ENCODE measurements at places on chromosomes 5 and 9. TPM values are rescaled to one million over a fixed set of nuclear protein-coding genes. Genes with fewer than 3 reads are reported as not detected.

The ZFAND5 gene
- total RNA-seq, result 188 TPM

- DNase-seq, result no peak
These were observed 135.6 kb downstream of the LIFR start for GRCh38 chr5:38420691-38421390.

GRCh38 chr5:147175516-147176097 lies 59.2 kb upstream of the STK32A start:
- DNase-seq, result no peak

GRCh38 chr5:432928-433791 lies 9.8 kb upstream of the EXOC3 start:
- no peak for DNase-seq

The CRHBP gene
- total RNA-seq, result 3.1 TPM

DNA sequence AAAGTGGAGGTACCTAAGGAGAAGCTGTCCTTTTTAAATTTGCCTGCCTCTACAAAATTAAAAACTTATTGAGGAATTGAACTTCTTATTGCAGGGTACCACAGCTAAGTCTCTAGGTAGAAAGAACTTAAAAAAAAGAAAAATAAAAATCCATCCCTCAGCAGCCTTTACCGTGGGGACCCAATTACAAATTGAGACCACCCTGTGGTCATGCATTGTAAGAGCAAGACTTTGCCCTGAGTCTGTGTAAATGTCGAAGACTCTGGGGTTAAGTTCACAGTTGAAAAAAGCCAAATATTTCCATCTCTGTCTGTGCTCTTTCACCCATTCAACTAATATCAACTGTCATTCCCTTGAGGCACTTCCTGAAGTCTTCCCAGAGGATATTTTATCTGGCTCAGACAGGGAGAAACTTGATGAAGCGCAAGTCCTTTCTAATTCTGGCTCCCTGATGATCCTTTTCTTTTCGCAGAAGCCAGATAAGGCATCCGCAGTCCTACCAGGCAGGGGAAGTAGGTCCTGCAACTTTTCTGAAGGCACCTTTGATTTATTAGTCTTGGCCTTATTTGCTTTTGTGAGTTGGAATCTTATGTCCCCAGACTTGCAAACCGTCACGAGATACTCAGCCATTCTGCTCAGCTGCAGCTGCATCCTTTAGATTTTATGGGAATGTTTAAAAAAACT lies 323.8 kb upstream of the WWC1 start:
- DNase-seq, result no peak

The SHOC1 gene
- total RNA-seq, result not detected

The SPATA31C1 gene
- total RNA-seq, result not detected

DNA sequence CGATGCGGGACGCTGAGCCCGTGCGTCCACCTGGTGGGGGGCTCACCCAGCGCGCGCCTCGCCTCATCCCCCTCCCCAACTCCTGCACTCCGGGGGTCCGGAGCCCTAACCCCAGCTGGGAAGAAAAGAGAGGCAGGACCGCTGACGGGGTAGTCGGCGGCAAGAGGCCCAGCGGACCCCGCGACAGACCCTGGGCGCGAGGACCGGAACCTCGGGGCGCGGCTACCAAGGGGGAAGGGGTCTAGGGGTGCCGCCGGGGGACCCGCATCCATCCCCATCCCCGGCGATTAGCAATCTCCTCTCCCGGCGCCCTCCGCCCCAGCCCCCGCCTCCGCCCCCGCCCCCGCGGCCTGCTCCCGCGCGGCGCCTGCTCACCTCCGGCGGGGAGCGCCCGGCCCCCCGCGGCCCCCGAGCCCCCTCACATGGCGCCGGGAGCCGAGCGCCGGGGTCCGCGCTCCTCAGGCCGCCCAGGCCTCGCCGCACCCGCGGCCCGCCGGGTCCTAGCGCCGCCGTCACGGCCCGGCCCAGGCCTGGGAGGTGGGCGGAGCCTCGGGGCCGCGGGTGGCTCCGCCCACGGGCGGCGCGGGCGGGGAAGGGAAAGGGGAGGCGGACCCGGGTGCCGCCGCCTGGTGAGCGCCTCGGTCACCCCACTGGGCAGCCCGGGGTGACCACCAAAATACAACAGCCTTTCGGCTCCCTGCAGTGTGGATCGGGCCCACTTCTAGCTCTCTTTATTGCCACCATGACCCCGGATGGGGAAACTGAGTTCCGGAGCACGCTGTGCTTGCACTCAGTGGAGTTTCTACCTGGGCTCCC lies at the start of gene ST6GALNAC6:
Gene ST6GALNAC6 (minus strand): TSS at position 476 of the 816 bp plus-strand sequence. CDS start 1,622 bp downstream, outside the sequence.
- DNase-seq, result peak; percentile 89

DNA sequence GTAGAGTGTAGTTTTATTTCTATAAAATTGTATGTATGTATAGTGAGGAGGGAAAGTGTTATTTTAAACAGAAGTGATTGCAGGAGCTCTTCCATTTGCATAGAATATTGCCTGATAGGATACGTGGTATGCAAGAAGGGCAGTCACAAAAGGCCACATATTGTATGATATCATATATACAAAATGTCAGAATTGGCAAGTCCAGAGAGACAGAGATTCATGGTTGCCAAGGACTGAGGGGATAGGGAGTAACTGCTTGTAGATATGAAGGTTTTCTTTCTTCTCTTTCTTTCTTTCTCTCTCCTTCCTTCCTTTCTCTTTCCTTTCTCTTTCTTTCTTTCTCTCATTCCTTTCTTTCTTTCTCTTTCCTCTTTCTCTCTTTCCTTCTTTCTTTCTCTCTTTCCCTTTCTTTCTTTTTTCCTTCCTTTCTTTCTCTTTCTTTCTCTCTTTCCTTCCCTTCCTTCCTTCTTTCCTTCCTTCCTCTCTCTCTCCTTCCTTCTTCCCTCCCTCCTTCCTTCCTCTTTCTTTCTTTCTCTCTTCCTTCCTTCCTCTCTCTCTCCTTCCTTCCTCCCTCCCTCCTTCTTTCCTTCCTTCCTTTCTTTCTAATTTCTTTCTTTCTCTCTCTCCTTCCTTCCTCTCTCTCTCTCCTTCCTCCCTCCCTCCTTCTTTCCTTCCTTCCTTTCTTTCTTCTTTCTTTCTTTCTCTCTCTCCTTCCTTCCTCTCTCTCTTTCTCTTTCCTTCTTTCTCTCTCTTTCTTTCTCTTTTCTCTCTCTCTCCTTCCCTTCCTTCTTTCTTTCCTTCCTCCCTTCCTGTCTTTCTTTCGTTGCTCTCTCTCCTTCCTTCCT lies 24.5 kb upstream of the WDR38 start:
- DNase-seq, result no peak

The AGXT2 gene
- not detected for total RNA-seq

- DNase-seq, result no peak
These were observed 6.9 kb upstream of the PFDN1 start for GRCh38 chr5:140309706-140310249.

- no peak for DNase-seq
These were observed 31.1 kb downstream of the PGGT1B start for GRCh38 chr5:115231598-115231997.

GRCh38 chr9:111559000-111559610 lies 34.1 kb downstream of the ZNF483 start:
- no peak for DNase-seq

The CARTPT gene
- total RNA-seq, result not detected

DNA sequence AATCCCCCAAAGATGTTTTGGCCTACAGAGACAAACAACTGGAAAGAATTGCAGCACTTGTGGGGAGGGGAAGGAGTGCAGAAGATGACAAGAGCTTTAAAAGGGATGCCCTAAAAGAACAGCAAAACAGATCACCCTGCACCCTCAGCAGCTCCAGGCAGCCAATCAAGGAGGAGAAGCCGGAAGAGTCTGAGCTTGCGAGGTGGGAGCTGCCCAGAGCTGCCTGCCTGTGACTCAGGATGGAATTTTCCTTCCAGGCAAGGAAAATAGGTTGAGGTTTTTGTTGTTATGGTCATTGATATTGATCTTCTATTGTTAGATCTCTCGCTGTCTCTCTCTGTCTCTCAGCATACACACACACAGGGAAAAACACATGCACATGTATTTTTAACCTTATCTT lies 70.3 kb upstream of the MAP1B start:
- no peak for DNase-seq

The CD180 gene
- total RNA-seq, result 0.48 TPM

DNA sequence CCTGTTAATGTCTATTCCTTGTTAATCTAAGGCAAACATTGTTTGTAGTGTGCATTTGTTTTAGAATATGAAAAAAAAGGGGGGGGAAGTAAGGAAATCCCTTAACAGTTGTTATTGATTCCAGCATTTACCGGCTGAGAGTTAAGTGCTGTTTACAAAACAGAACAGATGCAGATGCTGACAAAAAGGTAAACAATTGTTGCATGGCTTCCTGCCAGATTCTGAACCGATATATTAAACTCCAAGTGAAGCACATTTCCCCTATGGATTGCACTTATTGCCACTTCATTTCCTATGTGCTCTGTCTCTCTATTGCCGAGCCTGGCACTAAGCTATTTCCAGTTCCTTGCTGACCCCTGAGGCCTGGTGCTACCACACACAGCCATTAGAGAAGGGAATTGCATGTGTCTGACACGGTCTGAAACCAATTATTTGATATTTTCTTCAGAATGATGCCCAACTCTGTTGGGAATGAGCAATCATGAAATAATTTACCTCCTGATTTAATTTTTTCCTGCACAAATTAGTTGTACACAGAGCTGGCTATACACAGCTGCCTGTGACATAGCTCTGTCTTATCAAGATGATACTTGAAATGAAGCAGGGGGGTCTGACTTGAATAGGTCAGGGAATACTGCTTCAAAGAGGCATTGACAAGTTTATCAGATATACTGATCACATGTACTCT lies 109.8 kb downstream of the KIAA0825 start:
- DNase-seq, result no peak

DNA sequence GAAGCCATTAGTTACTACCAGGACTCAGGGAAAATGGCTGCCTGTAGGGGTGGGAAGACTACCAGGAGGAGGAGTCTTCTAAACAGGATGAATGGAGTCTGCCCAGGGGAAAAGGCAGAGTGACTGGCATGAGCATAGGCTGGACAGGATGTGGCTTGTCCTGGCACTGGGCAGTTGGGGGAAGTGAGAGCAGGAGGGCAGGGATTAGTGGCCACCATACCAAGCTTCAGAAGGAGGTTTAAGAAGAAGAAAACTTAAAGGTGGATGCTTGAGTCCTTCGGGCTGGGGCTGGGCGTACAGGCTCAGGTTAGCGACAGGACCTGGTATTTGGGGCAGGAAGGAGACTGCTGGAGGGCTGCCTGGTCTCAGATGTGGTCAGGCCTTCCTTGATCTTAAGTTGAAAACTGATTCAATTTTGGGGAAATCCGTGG lies 5.0 kb upstream of the NSD1 start:
- DNase-seq, result no peak

The ANKRD34B gene
- total RNA-seq, result not detected

DNA sequence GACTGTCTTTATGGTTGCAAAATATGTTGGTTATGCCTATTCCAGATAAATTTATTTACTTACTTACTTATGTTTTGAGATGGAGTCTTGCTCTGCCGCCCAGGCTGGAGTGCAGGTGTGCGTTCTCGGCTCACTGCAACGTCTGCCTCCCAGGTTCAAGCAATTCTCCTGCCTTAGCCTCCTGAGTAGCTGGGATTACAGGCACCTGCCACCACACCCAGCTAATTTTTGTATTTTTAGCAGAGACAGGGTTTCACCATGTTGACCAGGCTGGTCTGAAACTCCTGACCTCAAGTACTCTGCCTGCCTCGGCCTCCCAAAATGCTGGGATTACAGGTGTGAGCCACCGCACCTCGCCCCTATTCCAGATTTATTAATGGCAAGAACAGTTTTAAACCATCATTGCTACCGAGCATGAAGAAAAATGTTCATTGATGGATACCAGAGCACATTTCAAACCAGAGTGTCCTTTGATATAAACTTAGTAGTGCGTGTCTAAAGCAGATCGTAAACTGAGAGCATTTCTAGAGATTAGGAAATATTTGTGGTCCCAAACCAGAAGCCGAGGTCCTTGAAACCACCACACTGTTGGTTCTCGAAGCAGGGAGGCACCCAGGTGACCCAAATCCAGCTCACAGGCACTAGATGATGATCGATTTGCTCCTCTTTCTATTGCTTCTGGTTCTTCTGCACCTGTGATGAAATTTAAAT lies 85.2 kb downstream of the GRAMD2B start:
- DNase-seq, result no peak

The DDX4 gene
- total RNA-seq, result not detected

The TCF7 gene
- 2.2 TPM for total RNA-seq

DNA sequence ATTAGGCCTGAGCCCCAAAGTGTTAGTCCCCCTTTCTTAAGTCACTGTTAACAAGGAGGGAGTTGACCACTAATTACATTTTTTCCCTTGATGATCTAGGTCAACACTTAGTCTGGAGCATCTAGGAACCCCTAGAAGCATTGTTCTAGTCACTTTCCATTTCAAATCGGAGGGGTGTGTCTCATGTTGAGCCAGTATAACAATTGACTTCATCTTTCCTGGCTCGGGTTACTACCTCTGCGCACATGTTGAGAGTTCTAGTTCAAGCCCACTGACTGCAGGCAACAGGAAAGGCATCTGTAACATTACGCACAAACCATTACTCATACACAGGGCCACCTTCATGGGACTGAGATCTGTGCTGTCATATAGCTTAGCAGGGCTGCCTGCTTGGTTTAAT lies 164.9 kb downstream of the NTRK2 start:
- no peak for DNase-seq

DNA sequence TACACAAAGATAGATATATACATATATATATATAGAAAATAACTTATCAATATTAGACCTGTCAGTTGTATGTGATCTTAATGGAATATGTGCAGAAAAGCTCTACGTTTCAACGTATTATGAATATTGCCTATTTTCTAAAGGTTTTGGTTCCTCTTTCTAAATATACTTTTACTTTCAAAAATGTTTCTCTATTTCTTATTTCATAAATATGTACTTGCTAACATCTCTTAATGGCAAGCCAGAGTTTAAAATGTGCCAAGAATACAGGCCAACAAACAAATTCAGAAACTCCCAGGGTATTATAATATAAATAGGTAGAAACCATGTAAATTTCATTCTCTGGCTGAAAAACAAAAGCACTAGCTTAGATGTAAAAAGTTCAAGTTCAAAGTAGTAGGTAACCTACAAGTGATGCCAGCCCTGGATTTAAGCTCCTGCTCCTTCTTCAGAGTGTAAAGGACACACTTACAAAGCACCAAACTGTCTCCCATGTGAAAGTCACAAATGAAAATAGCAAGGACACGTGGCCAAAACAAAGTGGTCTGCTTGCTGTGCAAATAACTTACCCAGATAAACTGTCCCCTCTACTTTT lies 685.1 kb upstream of the DMAC1 start:
- no peak for DNase-seq

The ZNF883 gene
- total RNA-seq, result 2.4 TPM

DNA sequence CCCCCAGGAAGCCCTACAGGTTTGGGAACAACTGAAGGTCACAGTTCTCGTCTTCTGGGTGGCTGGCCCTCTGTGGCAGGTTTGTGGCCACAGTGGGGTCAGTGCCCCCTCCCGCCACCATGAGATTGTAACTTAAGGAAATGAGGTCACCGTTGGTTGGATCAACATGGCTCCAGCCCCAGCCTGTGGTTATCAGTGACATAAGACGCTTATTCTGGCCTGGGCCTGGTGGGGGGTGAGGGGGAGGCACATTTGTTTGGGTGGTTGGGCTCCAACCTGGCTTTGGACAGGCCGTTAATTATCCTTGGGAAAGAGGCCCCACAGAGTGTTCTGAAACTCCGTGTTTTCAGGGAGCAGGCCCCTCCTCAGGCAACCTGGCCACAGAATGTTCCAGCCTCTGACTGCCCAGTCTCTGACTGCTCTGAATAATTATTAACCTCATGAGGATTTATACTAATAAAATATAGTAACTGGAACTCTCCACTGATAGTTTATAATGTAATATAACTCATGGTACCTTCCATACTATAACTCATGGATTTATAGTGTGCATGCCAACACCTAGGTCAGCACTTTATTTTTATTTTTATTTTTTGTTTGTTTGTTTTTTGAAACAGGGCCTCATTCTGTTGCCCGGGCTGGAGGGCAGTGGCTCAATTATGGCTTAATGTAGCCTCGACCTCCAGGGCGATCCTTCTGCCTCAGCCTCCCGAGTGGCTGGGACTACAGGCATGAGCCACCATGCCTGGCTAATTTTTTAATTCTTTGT lies 58.0 kb upstream of the RPL26L1 start:
- DNase-seq, result peak; percentile 85

The CCNJL gene
- total RNA-seq, result 6.3 TPM

All from cardiac septum (tissue), 1 donor.